ENCODE measurements at places on chromosomes 4 and X.

DNA sequence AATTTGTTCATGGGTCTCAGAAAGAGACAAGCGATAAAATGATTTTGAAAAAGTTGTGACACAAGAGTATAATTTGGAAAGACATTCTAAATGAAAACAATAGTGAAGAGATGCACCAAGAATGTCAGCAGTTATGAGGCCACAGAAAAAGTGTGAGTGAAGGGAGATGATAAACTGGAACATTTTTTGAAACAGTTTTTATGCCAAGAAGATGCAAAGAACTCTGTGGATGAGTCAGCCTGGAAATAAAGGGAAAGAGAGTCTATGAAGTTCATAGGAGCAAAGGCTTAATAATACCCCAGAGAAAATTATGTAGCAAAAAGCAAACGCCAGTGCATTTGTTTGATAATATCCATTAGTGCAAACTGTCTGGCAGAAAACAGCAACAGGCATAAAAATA is 188.4 kb upstream of the TBC1D9 start:
- no peak overlapping the region for H3K4me3 ChIP-seq
- DNase-seq, result no peak
- peaks cover 10% of the 10 kb centered on the region for H3K27me3 ChIP-seq
- H3K36me3 ChIP-seq, result no peaks in the 10 kb centered on the region

DNA sequence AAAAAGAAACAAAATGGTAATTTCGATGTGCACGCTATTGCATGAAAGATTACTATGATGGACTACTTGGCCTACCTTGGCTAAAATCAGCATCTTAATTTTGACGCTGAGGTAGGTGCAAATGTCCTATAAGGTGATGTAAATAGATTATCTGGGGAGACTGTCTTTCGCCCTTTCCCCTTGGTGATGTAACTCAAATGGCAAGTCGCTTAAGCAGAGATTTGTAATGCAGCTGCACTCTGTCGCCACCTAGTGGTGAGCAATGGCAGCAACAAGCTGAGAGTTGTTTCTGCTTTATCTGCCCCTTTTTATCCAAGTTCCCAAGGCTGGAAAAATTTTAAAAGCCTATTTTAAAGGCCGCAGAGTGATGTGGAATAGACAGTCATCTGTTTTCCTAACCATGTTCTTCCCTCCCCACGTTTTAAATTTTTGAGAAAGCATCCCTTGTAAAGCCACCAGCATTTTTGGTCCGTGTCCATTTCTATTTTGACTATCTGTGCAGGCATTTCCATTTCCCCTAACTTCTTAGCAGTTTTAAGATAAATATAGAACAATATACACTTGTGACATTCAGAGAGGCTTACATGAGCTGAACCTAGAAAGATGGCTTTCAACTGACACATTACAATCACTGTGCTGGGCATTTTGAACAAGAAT is 62.4 kb upstream of the PDLIM3 start:
- H3K36me3 ChIP-seq, result no peaks in the 10 kb centered on the region
- no peak overlapping the region for H3K4me3 ChIP-seq
- no peaks in the 10 kb centered on the region for H3K4me1 ChIP-seq
- no peak overlapping the region for H3K27ac ChIP-seq
- H3K27me3 ChIP-seq, result peaks cover 19% of the 10 kb centered on the region

DNA sequence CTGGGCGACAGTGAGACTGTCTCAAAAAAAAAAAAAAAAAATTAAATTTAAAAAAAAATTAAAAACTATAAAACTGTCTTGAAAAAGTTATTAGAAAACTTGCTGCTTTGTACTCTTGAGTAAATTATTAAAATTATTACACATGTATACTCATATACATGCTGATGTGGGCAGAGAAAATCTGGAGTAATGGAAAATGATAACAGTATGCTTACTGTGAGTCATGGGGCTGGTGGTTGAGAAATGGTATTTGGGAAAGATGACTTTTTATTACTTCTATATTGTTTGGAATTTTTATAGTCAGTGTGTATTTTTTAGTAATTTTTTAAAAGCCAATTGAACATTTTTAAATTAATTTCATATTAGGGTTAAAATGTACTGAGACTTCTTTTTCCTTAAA is 7.5 kb downstream of the YY2 start:
- H3K4me1 ChIP-seq, result no peaks in the 10 kb centered on the region
- no peaks in the 10 kb centered on the region for H3K27me3 ChIP-seq
- H3K27ac ChIP-seq, result no peak overlapping the region
- no peak overlapping the region for H3K4me3 ChIP-seq

GRCh38 chr4:55727746-55728145 is 91.6 kb upstream of the NMU start:
- H3K36me3 ChIP-seq, result no peaks in the 10 kb centered on the region
- H3K27me3 ChIP-seq, result peaks cover 5% of the 10 kb centered on the region
- no peak overlapping the region for H3K4me3 ChIP-seq
- no peak overlapping the region for H3K27ac ChIP-seq
- peaks cover 2% of the 10 kb centered on the region for H3K4me1 ChIP-seq

DNA sequence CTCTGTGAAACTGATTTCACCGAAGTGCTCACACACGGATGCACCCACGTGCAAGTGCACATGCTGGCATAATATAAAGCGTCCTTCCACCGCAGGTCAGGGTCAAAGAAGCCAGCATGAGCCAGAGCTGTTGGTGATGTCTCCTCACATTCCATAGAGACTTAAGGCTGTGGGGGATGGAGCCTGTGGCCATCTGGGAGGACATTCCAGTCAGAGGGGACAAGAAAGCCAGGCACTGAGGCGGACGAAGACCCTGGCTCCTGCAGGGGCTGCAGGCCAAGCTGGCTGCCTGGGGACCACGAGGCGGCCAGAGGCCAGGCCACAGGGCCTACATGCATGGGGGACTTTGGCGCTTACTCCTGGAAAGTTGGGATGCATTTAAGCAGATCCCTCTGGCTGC is 7.7 kb downstream of the RNF212 start:
- no peak overlapping the region for H3K4me3 ChIP-seq
- no peak overlapping the region for H3K27ac ChIP-seq
- H3K27me3 ChIP-seq, result peaks cover 9% of the 10 kb centered on the region
- H3K4me1 ChIP-seq, result no peaks in the 10 kb centered on the region
- no peak for DNase-seq
- no peaks in the 10 kb centered on the region for H3K36me3 ChIP-seq

DNA sequence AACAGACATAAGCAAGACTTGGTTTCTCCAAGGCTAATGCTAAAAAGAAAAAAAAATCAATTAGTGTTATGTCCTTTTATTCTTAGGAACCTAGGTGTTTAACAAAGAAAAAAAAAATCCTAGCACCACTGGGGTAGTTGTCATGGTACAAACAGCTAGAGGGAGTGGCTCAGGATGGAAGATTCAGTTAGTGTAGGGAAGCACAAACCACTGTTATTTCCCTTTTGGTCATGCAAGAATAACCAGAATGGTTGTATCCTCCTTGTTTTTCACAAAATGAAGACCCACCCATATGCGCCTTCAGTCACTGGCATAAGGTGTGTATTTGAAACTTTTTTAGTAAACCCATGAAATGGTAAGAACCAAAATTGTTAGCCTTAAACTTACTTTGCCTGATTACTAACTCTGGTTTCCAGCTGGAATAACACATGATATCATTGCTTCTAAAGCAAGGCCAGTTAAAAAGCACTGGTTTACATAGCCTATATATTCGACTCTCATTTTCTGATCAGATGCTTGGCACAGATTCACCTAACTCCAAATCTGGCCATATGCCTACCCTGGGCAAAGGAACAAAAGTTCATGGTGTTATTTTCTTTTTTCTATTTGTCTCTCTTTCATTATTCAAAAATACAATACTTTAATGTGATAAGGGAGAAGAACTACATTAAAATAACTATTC is 132.6 kb downstream of the SCFD2 start:
- peaks cover 30% of the 10 kb centered on the region for H3K4me1 ChIP-seq
- no peak overlapping the region for H3K4me3 ChIP-seq
- H3K36me3 ChIP-seq, result peaks cover 1% of the 10 kb centered on the region
- DNase-seq, result no peak
- H3K27ac ChIP-seq, result no peak overlapping the region

DNA sequence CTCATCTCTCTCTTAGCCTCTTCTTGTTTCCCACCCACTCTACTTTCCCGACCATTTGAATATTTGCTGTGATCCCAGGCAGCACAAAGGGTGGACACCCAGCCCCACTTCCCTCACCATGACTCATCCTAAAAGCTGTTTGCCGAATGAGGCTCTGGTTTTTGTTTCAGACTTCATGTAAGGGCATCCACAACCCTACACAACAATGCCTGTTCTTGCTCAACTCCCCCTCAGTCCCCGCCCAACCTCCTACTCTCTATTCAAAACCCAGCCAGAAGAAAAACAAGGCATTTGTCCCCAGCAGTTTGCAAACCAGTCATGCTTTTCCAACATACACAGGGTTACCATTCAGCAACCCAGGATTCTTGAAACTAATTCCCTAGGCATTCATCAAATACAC is 516.5 kb upstream of the CNKSR2 start:
- no peaks in the 10 kb centered on the region for H3K27me3 ChIP-seq
- no peak for DNase-seq
- H3K36me3 ChIP-seq, result no peaks in the 10 kb centered on the region
- H3K4me1 ChIP-seq, result no peaks in the 10 kb centered on the region
- no peak overlapping the region for H3K27ac ChIP-seq
